ENCODE measurements at places on chromosomes 1 and 21. TPM values are rescaled to one million over a fixed set of nuclear protein-coding genes. Genes with fewer than 3 reads are reported as not detected.
A peak's percentile ranks its signal among the peaks of the same experiment; 100 is the strongest.

Gene PEAR1
- 10.8 TPM for total RNA-seq

Gene C1QA
- total RNA-seq: not detected

- no peak for DNase-seq
Measured at GRCh38 chr1:100535264-100535663, 2.7 kb upstream of the GPR88 start.

GRCh38 chr1:161792740-161793139 lies 26.6 kb downstream of the ATF6 start:
- DNase-seq: peak; percentile 89

GRCh38 chr1:47031585-47031984 lies 8.1 kb downstream of the CYP4X1 start:
- no peak for DNase-seq

DNA sequence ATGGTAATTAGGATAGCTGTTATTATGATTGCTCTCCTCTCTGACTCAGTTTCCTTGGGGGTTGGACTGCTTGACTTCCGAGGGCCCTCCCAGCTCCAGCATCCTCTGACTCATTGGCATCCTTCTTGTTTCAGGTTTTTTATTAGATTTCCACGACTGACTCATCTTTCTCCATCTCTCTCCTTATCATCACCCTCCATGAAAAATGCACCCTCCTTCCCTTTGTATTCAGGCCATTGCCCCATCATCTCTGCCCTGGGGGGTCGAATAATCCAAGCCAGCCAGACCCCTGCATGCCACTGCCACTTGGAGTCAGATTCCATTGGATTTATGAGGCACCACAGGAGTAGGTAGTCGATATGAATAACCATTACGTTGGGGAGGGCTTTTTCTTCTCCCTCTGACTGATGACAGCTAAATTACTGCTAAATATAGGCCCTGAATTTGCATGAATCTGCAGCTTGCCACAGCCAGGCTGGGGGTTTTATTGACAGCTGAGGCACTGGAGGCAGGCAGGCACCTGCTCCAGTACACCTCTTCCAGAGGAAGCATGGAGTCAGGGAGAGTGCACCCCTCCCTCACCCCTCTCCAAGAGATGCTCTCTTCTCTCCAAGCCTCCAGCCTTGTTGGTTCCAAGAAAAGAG lies 91.7 kb downstream of the C1orf94 start:
- peak; percentile 91 for DNase-seq

DNA sequence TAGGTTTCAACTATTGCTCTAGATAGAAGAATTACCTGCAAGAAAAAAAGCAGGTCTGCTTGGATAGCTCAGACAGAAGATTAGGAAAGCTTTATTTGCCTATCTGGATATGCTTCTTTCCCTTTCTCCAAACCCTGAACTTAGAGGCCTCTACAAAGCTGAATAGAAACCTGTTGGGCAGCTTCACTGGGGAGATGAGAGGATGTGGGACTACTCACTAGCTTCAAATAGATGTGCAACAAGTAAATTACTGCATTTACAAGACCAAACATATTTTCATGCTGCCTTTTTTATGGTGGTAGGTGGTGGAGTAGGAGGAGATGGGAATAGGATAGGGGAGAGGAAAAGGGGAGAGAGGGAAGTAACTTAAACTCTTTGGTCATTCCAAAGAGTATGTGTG lies 6.4 kb downstream of the CLCA2 start:
- DNase-seq: no peak

All from fibroblast of the aortic adventitia (primary cell).